ENCODE measurements at places on chromosomes 1 and 21.

GRCh38 chr1:33460144-33460543, 12.3 kb upstream of the ZSCAN20 start:
- DNase-seq, result no peak

- no peak for DNase-seq
These were observed 1528.0 kb upstream of the TPTE start for GRCh38 chr21:8993284-8993942.

GRCh38 chr1:160402001-160402795, 1.8 kb downstream of the VANGL2 start:
- DNase-seq, result no peak

DNA sequence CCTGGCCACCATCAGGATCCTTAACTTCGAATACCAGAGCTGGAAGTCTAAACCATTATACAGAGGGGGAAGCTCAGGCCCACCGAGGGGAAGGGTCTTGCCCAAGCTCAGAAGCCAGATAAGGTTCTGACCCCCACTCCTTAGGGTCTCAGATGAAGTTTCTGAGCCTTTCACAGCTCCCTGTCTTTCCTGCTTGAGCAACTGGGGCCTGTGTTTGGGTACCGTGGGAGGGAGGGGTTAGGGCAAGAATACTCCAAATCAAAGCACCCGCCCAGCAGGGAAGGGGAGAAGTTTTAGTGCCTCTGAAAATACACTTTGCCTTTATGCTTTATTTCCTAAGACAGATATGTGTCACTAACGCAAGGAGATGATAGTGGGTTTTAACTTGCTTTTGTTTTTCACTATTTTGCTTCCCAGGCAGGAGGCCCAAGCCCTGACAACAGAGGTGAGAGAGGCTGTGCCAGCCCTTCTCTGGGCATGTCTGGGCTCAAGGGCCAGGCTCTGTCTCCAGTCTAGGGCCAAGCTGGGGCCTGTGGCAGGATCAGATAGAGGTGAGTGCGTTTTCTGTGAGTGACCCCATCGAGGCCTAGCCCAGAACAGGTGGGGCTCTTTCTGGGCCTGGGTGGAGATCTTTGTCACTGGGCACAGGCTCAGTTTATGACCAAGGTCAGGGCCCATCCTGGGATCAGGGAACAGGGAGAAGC, 20.5 kb upstream of the TENT5B start:
- DNase-seq, result no peak

GRCh38 chr1:234975122-234975940, 153.3 kb downstream of the TOMM20 start:
- no peak for DNase-seq
